ENCODE measurements at places on chromosomes 3 and 15. TPM values are rescaled to one million over a fixed set of nuclear protein-coding genes. Genes with fewer than 3 reads are reported as not detected.

GRCh38 chr3:45011756-45012508 lies 14.2 kb upstream of the CLEC3B start:
- no peak for DNase-seq

DNA sequence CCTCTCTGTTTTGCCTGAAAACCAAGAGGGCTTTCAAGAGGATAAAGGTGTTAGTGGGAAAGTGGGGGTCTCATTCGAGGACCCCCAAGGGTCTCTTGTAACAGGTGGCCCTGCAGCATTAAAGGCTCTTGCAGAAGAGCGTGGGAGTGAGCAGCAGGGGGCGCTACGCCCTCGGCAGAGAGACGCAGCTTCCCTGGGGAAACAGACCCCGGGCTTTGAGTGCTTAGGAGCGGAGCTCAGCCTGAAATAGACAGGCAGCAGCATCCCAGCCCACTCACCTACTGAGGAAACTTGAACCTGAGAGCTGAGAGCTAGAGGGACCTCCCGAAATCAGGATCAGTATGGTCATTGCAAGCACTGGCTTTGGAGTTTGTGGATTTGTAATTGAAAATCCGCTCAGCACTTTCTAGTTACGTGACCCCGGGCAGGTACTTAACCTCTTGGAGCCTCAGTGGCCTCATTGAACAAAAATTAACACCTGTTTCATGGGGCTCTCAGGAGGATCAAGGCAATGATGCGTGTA lies 25.7 kb downstream of the RPLP1 start:
- no peak for DNase-seq

- DNase-seq: no peak
Measured at GRCh38 chr3:192422997-192423342, 304.4 kb downstream of the FGF12 start.

- no peak for DNase-seq
Measured at GRCh38 chr3:150149651-150150051, 179.0 kb upstream of the PFN2 start.

DNA sequence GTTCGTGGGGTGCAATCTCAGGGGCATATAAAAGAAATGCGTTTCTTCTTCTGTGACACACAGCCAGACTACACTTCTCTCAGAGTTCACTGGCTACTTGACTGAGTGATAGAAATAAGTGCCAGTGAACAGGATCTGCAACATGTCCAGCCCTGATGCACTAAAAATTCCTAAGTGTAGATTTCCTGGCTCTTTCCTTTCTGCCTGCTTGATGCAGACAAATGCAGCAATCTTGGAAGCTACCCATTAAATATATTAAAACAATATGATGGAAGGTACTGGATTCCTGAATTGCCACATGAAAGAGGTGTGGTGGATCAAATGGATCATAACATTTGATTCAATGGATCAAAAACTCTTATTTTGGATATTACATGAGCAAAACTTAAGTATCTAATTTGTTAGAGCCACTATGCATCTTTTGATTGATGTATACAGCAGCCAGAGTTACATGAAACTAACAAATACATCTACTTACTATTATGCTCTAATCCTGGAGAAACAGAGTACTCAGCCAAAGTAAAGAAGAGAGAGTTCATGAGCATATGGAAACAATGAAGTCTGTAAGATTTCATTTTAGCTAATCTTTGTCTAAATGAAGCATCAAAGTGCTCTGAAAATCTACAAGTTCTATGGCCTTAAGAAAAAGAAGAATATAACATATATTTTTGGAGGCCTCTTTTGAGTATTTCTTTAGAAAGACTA lies 222.6 kb downstream of the ZNF385D start:
- DNase-seq: no peak

DNA sequence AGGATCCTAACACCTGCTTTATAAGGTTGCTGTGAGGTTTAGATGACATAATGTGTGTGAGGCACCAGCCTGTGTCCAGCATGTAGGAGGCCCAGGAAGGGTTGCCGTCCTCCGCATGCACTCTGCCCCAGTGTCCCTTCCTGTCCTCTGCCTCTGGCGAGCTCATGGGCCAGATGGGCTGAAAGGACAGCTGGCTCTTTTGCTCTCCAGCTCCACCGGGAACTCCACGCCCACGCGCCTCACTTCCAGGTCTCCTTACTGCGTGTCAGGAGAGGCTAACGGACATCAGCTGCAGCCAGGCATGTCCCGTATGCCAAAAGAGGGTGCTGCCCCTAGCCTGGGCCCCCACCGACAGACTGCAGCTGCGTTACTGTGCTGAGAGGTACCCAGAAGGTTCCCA lies 12.2 kb downstream of the MUC20 start:
- DNase-seq: no peak

IL17RB gene
- 1.7 TPM for total RNA-seq

TMEM40 gene
- total RNA-seq: not detected

CATSPER2 gene
- total RNA-seq: 2.0 TPM

CD276 gene
- total RNA-seq: 103 TPM

ANO10 gene
- total RNA-seq: 20.2 TPM

IL17RD gene
- 6.8 TPM for total RNA-seq

KBTBD13 gene
- not detected for total RNA-seq

POLQ gene
- 0.19 TPM for total RNA-seq

CISH gene
- total RNA-seq: 27.9 TPM
